Foreskin keratinocyte (primary cell): ENCODE measurements at places on chromosomes 5 and 9. TPM values are rescaled to one million over a fixed set of nuclear protein-coding genes. Genes with fewer than 3 reads are reported as not detected.
A peak's percentile ranks its signal among the peaks of the same experiment; 100 is the strongest.

DNA sequence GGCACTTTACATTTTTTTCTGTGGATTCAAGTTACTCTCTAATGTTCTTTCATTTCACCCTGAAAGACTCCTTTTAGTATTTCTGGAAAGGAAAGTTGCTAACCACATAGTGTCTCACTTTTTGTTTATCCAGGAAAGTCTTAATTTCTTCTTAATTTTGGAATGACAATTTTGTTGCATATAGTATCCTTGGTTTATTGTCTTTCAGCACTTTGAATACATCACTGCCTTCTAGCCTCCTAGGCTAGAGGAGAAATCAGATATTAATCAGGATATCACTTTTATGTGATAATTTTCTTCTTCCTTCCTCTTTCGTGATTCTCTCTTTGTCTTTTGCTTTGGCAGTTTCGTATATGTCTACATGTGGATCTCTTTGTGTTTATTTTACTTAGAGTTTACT, 11.4 kb downstream of the ADGRV1 start:
- DNase-seq = no peak

DNA sequence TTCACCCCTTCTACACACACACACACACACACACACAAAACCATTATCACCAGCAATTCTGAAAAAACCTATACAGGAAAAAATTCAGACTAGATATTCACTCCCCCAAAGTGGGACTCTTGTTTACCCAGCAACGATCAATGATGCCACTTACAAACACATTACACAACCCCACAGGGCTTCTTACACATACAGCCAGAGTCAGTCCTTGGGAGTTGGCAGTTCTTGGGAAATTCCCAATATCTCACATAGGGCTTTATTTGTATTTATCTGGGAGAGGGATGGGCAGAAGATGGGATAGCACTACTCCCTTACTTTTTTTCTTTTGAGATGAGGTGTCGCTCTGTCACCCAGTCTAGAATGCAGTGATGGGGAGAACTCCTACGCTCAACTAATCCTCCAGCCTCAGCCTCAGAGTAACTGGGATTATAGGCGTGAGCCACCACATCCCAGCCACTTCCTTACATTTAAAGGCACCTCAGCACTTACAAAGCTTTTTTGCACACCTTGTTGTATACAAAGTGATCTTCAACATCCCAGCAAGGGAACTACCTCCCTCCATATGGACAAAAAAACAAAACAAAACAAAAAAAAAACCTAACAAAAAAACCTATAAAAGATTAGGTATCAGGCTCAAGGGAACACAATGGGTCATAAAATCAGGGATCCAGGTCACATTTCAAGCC, 168.4 kb downstream of the TSSK1B start:
- DNase-seq = peak; percentile 80

DNA sequence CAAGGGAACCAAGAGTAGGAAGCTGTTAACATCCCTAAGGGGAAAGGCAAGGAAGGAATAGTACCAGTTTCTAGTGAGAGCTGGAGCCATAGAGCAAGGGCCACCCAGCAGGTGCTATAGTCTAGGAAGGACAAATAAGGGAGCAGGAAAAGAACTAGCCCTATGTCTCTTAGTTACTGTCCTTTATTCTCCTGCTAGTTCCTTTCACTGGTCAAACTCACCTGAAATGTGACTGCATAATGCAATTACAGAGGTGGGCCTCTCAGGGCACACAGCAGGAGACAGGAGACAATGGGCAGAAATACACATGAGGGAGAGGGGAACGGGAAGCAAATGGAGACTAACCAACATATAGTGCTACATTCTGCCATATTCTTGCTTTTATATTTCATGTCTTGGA, 26.7 kb upstream of the FRMPD1 start:
- no peak for DNase-seq

GRCh38 chr5:168350315-168350714, 58.9 kb downstream of the WWC1 start:
- no peak for DNase-seq

- DNase-seq = no peak
Observed at GRCh38 chr9:121303456-121304451, 35.8 kb downstream of the GSN start.

DNA sequence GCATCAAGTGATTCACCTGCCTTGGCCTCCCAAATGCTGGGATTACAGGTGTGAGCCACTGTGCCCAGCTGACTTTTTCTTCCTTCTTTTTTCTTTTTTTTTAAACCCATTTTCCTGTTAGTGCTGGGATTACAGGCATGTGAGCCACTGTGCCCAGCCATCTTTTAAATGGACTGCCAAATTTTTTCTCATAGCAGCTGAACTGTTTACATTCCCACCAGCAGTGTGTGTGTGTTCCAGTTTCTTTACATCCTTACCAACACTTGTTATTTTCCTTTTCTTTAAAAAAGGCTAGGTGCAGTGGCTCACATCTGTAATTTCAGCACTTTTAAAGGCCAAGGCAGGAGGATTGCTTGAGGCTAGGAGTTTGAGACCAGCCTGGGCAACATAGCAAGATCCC, 76.9 kb downstream of the UBE2R2 start:
- DNase-seq = no peak

DNA sequence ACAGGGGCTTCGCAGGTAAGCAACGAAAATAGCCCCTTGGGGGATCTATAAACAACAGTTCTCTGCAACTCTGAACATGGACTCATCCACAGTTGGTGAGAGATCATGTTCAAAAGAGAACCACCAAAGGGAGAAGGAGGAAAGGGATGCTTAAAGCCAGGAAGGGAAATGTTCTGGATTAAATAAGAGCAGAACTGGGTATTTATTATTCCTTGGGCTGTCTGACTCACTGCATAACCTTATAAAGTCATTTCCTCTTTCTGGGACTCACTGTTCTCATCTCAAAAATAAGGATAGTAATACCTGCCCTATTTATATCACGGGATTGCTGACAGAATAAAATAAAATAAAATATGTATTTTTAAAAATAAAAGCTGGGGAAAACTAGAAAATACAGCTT, 11.2 kb upstream of the MARCHF3 start:
- DNase-seq = no peak

DNA sequence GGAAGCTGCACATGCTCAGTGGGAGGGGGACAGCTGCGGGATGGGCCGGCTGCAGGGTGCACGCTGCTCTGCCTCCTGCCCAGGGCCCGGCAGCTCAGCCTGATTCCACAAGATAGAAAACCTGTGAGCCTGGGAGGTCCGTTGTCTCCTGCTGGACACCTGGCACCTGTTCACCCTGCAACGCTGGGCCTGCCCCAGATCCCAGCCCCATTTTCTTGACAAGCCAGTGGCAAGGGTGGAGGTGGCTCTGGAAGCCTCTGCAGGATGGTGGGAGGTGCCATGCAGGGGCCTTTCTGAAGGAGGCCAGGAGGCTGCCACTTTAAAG, 68.1 kb upstream of the RNF130 start:
- no peak for DNase-seq

DNA sequence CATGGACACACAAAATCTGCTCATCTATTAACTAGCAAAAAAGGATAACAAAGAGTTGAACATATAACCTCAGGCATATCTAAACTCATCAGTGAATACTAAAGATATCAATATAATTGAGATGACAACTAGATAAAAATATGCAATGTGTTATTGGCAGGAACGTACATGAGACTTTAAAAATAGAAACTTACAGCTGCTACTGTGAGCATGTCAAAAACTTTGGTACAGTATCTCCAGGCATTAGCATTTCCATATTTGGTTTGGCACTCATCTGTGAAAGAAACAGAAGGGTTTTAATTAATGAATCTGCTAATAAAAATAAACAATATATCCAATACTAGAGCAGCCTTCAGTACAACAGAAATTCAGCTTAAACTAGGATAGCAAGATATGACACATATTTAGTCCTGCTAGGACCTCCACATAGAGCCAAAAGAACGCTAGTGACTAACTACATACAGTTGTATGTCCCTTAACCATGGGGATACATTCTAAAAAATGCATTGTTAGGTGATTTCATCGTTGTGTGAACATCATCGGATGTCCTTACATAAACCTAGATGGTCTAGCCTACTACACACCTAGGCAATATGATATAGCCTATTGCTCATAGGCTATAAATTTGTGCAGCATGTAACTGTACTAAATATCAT, 10.5 kb upstream of the SCAI start:
- DNase-seq = no peak

The FGD3 gene
- total RNA-seq = 0.11 and 0.20 TPM in 2 replicates
